ENCODE measurements at places on chromosomes 12 and 14. TPM values are rescaled to one million over a fixed set of nuclear protein-coding genes. Genes with fewer than 3 reads are reported as not detected.

The NABP2 gene
- 55.7 TPM for total RNA-seq

The BBOF1 gene
- total RNA-seq: 10.2 TPM

DNA sequence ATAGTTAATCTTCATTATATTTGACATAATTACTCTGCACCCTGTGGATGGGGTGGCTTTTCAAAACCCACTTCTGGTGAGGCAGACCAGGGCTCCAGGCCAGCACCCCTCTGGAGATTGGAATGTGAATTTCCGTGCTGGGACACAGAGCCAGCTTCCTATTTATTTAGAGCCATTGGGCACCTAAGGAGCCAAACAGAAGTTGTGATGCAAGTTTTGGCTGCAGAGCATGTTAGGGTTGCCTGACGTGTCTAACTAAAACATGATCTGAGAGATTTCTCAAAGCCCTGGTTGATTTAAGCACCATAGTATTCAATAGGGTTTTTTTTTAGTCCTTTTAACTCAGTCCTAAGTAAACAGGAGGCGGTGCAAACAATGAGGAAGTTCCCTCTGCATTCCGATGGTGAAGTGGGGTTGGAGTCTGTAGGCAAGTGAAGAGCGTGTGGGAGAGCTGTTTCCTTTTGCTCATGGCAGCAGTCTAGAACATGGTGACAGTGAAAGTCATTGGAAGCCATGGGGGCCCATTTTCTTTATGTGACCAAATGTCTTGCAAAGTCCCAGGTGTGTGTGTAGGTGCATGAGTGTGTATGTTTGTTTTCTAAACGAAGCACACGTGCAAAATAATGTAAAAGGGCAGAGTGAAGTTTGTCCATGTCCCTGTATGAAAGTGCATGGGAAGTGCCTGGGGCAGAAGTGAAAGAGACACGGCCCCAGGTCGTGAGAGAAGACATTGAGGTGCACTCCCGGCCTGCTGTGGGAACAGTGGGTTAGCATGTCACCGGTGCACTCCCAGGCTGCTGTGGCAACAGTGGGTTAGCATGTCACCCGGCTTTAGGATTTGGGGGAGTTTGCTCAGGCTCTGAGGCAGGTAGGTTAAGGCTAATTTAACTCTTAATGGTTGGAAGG lies 117.7 kb downstream of the PRKCH start:
- DNase-seq: peak; percentile 68

DNA sequence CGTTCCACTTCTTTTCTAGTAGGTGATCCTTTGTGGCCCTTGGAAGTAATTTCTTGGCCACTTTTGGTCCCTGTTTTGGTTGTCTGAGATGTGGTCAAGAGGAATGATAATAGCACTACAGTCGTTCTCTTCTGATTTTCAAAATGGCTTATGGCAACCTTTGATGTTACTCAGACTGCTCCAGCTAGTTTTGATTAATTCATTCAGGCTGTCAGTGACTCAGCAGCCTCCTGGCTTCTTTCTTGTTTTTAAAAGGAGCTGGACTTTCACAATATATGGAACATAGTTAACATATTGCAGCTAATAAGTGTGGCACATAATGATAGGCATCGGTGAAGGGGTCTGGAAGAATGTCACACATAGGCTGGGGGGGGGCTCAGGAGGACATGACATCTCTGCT lies 47.3 kb downstream of the WDR20 start:
- peak; percentile 48 for DNase-seq

GRCh38 chr12:124786061-124786964 lies 77.4 kb downstream of the SCARB1 start:
- DNase-seq: no peak

Data from SJSA1 (cell line).